ENCODE measurements at places on chromosomes 7 and 10.

DNA sequence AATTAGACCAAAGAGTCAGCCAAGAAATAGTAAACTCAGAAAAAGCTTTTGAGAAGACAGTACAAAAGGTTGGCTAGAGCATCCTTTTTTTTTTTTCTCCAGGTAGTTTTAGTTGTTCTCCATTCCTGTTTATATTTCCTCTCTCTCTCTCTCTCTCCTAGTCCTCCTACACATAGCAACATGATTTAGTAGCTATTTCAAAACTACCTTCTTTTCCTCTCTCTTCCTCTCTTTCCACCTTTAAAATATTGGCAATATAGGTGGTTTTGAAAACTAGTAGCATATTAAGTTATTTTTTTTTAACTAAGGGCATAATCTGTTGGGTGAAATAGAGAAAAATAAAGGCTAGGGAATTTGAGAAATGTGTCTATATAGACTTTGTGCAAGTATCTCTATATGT lies 5.0 kb downstream of the SKIDA1 start:
- DNase-seq: no peak

GRCh38 chr7:156932006-156932405 lies 17.5 kb upstream of the NOM1 start:
- DNase-seq: peak; percentile 11

DNA sequence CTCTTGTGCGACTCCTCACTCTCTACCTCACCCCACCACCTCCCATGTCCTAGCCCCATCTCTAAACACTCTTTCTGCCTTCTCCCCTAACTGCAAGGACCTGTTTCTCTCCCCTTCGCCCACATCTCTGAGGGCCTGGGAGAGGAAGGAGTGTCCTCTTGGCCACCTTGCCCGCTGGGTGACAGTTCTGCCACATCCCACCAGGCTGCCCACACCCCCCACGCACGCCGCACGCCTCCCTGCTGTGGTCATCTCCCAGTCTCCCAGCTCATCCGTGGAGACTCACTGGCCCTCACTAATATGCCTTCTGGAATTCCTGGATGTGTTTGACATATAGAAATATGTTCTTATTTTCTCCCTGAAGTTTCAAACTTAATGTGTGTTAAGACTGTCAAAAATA lies 48.5 kb downstream of the GRB10 start:
- no peak for DNase-seq

DNA sequence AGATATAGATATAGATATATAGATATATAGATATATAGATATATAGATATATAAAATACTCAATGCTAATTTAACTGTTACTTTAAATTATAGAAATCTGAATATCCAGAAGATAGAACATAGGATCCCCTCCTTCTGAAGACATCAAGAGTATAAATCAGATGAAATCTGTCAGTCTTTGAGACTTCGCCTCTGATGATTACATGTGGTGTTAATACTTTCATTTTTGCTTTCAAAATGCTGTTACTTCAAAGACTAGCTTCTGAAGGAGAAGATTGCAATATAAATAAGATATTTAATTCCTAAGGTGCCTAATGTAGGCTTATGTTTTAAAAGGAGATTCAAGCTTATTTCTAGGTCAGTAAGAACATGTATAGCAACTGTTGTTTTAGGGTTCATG lies 180.4 kb downstream of the TSPAN12 start:
- DNase-seq: no peak

DNA sequence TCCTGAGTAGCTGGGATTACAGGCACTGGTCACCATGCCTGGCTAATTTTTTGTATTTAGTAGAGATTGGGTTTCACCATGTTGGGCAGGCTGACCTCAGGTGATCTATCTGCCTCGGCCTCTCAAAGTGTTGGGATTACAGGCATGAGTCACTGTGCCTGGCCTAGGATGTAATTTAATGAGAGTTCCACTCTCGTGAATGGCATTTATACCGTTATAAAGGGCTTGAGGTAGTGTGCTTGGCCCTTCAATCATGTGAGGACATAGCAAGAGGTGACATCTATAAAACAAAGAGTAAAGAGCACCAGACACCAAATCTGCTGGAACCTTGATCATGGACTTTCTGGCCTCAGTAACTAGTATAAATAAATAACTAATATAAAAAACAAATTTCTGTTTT lies 93.5 kb upstream of the PPP1R9A start:
- no peak for DNase-seq

DNA sequence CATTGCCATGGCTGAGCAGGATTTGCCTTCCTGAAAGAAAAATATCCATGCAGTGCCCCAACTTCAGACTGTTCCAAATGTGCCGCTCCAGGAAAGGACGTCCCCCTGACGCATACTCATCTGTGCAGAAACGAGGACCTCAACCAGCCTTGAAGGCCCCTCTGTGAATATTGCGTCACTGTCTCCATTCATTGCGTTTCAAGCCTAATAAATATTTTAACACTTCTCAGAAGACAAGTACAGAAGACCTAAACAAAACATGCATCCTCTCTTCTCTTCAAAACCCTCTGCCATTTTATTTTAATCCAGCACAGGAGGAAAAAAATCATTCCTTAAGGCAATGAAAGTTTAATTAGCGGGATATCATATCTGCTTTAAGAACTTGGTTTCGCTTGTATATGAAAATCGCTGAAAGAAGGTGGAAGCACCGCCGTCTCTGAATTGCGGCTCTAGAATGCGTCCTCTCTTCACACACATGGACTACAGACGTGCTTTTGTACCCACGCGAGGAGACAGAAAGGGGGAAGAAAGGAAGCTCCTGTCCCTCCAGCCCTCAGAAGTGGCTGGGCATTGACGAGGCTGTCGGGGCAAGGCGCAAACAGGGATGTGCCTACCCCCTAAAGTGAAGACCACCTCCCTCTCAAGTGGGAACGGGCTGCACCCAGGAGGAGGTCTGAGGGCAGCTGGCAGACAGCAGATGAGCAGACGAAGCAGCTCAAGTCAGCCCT lies 36.8 kb downstream of the RGS10 start:
- no peak for DNase-seq

GRCh38 chr7:140518370-140519006 lies 39.2 kb upstream of the MKRN1 start:
- DNase-seq: no peak

DNA sequence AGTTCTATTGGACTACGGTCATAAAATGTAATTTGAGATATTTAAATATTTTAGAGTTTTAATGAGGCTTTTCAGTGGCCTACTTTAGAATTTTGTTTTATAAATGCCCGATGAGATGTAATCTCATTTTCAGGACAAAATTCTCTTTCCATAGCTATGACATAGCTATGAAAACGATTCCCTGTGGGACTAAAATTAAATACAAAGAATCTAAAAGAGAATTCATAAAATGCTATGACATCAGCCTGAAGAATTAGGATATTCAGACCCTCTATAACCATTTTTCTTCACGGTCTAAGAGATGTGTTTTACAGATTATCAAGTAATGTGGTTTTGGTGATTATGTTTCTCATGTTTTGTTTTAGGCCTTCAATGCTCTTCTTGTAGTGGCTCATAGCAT lies 48.2 kb upstream of the ODAD2 start:
- DNase-seq: no peak

- DNase-seq: no peak
These were observed 160.1 kb downstream of the EXOC4 start for GRCh38 chr7:133412942-133413341.

DNA sequence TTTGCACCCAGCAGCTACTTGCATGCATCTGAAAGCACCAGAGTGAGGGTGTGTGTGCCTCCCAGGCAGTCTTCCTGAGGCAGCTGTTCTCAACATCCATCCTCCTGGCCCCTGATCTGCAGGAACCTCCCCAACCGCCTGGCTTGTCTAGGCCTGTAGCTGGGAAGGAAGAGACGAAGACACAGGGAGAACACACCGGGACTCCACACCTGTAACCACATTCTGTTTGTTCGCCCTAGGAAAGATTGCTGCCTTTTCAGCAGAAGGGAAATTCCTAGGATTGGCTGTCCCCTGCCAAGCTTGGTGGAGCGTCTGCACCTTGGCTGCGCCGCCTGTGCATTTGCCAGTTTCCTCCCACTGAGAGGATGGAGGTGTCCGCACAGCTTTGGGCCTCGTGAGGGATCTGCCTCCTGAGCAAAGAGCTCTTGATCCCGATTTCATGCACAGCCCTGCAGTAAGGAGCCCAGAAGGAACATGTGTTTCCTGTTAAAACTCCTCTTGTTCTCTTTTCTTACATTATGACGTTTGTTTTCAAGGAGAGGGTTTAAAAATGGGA lies 154.6 kb downstream of the TPST1 start:
- DNase-seq: no peak

DNA sequence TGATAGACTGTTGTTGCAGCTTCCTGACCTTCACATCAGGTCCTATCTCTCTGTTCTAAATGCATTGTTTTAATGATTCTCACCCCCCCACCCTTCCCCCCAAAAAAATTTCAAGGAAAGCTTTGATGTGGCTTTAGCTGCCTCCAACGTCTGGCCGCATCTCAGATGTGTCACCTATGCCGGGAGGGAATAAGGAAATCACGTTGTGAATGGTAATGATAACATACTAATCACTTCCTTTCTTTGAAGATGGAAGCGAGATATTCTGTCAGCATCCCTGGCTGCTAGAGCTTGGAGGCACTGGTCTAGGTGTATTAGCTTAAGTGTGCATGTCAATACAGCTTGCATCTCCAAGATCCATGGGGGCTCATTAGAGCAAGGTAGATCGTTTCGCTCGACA lies 89.6 kb downstream of the VTI1A start:
- no peak for DNase-seq

DNA sequence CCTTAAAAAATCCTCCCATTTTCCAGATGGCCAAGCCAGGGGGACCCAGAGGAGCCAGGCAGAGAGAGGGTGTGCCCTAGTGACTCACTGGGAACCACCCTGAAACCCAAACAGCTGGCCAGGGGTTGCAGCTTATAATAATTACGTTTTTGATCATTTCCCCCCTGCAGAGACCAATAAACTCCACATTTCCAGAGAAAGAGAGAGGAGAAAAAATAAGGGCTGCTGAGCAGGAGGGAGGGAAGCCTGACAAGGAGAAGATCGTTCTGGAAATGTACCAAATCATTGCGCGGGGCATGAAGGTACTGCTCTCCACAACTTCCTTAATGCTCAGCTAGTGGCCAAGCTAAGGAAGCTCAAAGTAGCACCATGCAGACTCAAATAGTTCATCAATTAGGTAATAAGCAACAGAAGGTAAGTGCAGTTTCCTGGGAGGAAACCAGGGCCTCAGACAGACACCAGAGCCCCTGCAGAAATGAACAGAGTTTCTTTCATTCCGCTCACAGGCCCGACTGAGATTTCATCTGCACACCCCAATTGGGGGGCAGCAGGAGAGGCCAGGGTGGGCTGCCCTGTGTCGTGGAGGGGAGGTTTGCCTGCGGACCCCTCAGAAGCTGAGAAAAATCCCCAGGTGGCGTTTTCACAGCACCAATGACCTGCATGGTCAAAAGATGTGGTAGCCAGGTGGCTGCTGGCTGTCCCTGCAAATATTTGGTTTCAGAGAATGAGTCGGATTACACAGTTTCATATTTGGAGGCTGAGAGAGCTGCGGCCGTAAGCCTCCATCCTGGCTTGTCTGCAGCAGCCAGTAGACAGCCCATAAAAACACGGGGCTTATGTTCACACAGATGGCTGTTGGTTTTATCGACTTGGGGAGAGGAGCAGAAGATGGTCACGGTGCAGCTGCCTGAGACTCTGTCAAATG lies 153.2 kb upstream of the LYZL2 start:
- DNase-seq: no peak

DNA sequence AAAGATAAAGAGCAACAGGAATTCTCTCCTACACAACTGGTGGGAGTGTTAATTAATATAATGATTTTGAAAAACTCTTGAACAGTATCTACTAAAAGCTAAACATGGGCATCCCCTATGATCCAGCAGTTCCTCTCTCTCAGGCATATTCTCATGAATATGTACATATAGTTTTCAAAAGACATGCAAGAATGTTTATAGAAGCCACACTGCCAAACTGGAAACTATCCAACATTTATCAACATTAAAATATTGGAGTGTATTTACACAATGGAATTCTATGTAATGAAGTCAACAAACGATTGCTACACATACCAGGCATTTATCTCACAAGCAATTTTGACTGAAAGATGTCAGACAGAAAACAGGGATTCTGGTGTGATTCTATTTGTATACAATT lies 404.5 kb upstream of the ANKRD30A start:
- no peak for DNase-seq

- DNase-seq: peak; percentile 41
These were observed 220.9 kb downstream of the C7orf25 start for GRCh38 chr7:42690794-42691639.

- no peak for DNase-seq
These were observed 478.5 kb upstream of the PODXL start for GRCh38 chr7:132034748-132035416.

- no peak for DNase-seq
These were observed 144.2 kb upstream of the TNRC18 start for GRCh38 chr7:5567790-5568189.

DNA sequence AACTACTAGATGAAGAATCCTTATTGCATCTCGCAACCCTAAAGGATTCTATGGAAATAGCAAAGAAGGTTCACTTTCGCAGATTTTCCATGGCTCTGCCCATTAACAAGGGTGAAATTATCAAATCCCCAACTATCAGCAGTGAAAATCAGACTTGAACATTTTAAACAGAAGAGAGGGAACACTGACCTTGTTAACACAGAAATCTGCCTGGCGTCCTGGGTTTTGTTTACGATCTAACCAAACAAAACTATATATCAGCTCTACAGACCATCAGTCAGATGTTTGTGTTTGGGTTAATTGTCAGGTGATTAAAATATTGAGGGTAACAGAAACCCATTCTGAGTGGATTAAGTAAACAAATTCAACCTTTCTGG lies 1.9 kb downstream of the CTTNBP2 start:
- DNase-seq: no peak

- no peak for DNase-seq
These were observed 804.8 kb upstream of the IGFBP3 start for GRCh38 chr7:46725838-46726237.

GRCh38 chr10:128044186-128044585 lies 82.0 kb downstream of the MKI67 start:
- DNase-seq: no peak

- no peak for DNase-seq
These were observed 25.5 kb downstream of the GNA12 start for GRCh38 chr7:2818653-2819052.

GRCh38 chr10:126781450-126782216 lies 111.1 kb upstream of the C10orf90 start:
- DNase-seq: no peak

DNA sequence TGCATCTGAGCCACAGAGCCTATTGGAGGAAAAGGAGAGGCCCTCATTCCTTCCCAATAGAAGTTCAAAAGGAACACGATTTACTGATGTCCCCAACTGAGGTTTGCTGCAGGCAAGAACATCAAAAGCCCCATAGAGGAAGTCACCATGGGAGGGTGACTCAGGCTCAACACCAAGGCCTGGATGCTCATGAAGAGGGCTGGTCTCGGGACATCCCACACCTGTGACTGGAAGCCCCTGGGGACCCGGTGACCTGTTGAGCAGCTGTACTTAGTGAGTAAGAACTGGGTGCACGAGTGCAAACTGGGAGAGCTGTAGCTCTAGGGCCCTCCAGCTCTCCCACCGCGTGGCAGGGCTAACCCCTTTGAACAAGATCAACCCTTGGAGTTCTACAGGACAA lies 38.0 kb downstream of the CYTH3 start:
- DNase-seq: no peak

Data from small intestine (tissue), 16 donors.